Activated CD8-positive, alpha-beta T cell treated with anti-CD3 and anti-CD28 coated beads for 36 hours (primary cell): ENCODE measurements at places on chromosomes 7 and 10. TPM values are rescaled to one million over a fixed set of nuclear protein-coding genes. Genes with fewer than 3 reads are reported as not detected.

CCL24 gene
- not detected for total RNA-seq

SVIL gene
- total RNA-seq: 8.9 TPM

OR6V1 gene
- not detected for total RNA-seq

WNT2 gene
- not detected for total RNA-seq

TAS2R41 gene
- not detected for total RNA-seq

HGF gene
- total RNA-seq: not detected

ITGB8 gene
- total RNA-seq: not detected

OR2A7 gene
- total RNA-seq: 2.1 TPM

UPP1 gene
- 93.3 TPM for total RNA-seq

GATA3 gene
- total RNA-seq: 27.2 TPM

BLOC1S2 gene
- total RNA-seq: 45.1 TPM

DENND2A gene
- not detected for total RNA-seq

SPDYE6 gene
- not detected for total RNA-seq

GRCh38 chr7:137985897-137986251, 16.0 kb downstream of the CREB3L2 start:
- H3K4me3 ChIP-seq: no peak overlapping the region
- H3K4me1 ChIP-seq: no peaks in the 10 kb centered on the region

GRCh38 chr10:85515316-85515715, 851.3 kb downstream of the GRID1 start:
- no peaks in the 10 kb centered on the region for H3K4me1 ChIP-seq
- peaks cover 5% of the 10 kb centered on the region for H3K27me3 ChIP-seq
- no peak overlapping the region for H3K27ac ChIP-seq
- no peak for DNase-seq
- no peaks in the 10 kb centered on the region for H3K36me3 ChIP-seq

DNA sequence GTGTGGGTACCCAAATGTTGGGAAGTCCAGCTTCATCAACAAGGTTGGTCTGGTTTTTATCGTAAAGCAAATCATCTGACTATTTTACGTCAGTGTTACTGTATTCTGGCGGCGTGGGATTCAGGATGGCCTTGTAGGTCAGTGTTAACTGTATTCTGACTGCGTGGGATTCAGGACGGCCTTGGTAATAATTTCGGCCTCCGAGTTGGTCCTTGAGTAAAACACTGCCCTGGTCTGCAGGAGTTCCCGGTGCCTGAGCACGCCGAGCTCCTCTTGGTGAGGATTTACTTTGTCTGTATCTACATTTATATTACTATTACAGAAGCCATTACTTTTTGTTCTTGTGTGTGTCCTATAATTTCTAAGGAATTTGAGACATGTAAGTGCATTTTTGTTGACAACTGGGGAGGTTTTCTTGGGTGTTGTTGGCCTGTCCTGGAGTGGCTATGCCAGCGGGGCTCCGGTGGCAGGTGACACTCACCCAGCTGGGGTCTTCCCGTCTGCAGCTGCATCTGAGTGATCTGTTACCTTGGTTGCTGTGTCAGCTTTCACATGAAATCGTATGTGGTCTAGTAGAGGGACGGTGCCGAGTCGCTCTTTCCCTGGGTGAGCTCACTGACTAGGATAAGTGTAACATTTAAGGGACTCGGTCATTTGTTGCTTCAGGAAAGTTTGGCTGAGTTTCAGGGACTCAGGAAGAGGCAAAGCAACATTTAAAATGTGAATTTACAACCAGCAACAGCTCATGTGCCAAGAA, 9.2 kb downstream of the GTPBP4 start:
- H3K27me3 ChIP-seq: no peaks in the 10 kb centered on the region
- no peak for DNase-seq
- H3K4me3 ChIP-seq: no peak overlapping the region
- peaks cover 88% of the 10 kb centered on the region for H3K36me3 ChIP-seq
- H3K4me1 ChIP-seq: peaks cover 22% of the 10 kb centered on the region

GRCh38 chr10:70197235-70197945, 27.1 kb upstream of the SAR1A start:
- peaks cover 42% of the 10 kb centered on the region for H3K36me3 ChIP-seq
- DNase-seq: peak; percentile 41

DNA sequence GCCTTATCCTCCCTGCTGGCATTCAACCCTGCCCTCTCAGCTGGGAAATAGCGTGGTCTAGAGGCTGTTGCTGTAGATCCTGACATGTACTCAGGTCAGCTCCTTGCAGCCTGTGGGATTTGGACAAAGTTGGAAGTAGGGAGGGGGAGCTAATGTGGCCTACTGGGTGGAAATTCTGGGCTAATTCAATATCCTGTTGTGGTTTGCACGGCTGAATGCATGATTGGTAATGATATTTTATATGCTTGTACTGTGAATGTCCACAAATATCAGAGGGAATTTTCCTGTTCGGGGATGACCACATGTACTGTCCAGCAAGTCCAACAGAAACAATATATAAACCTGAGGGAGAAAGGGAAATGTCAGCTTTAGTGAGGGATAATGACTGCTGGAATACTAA, 22.1 kb upstream of the NPVF start:
- H3K4me3 ChIP-seq: no peak overlapping the region
- DNase-seq: no peak
- peaks cover 3% of the 10 kb centered on the region for H3K27me3 ChIP-seq
- H3K4me1 ChIP-seq: no peaks in the 10 kb centered on the region
- no peaks in the 10 kb centered on the region for H3K36me3 ChIP-seq
- H3K27ac ChIP-seq: no peak overlapping the region

- no peaks in the 10 kb centered on the region for H3K36me3 ChIP-seq
- H3K27me3 ChIP-seq: peaks cover 42% of the 10 kb centered on the region
- H3K4me1 ChIP-seq: peaks cover 31% of the 10 kb centered on the region
- peak; percentile 3 for DNase-seq
These were observed 1.5 kb downstream of the DOCK4 start for GRCh38 chr7:112204499-112205342.

DNA sequence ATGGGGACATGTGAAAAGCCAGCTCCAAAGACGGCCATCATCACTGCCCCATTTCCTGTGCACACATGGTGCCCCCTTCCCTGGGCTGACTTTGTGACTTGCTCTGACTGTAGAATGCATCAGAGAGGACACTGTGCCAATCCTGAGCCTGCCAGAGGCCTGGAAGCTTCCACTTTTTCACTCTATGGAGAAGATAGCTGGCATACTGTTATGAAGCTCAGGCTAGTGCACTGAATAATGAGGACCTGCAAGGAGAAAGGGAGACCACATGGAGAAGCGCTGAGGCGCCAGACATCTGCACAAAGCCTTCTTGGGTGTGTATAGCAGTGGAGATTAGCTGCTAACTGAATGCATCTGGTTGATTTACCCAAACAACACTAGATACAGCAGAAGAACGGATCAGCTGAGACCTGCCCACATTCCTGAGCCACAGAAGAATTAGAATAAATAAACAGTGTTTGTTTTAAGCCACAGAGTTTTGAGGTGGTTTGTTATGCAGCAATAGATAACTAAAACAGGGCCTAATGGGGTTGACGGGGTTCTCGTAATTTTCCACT, 58.9 kb upstream of the C10orf90 start:
- H3K27ac ChIP-seq: no peak overlapping the region
- H3K27me3 ChIP-seq: no peaks in the 10 kb centered on the region
- no peaks in the 10 kb centered on the region for H3K36me3 ChIP-seq
- no peak for DNase-seq
- no peaks in the 10 kb centered on the region for H3K4me1 ChIP-seq

DNA sequence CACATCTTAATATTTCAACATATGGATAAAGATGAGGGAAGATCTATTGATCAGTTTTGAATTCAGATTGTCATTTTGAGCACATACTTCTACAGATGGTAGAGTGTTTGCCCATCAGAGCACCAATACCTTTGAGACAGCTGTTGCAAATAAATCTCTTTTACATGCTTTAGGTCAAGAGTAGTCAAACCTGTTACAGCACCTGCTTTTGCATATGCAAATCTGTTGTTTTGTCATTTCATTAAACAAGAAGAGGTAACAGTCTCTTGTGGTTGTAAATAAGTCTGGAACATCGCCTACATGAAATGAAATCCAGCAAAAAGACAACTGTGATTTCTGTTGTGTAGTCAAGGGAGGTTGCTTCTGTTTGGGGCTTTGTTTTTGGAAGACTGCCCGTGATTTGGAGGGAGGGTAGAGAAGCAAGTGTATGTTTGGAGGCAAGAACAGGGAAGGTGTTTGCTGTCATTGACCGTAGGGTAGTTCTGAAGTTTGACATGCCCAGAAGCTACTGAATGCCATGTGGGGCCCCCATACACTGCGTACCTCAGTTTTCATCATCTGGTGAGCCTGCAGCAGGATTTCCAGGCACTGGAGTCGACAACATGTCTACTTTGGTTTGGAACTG, 233.6 kb upstream of the PPP1R3A start:
- no peak overlapping the region for H3K4me3 ChIP-seq
- no peak overlapping the region for H3K27ac ChIP-seq
- no peak for DNase-seq
- H3K27me3 ChIP-seq: no peaks in the 10 kb centered on the region

- no peak overlapping the region for H3K4me3 ChIP-seq
- H3K27me3 ChIP-seq: peaks cover 19% of the 10 kb centered on the region
- no peak overlapping the region for H3K27ac ChIP-seq
- DNase-seq: no peak
- peaks cover 2% of the 10 kb centered on the region for H3K4me1 ChIP-seq
These were observed 111.8 kb downstream of the VIPR2 start for GRCh38 chr7:159032753-159033472.

- no peak overlapping the region for H3K4me3 ChIP-seq
- no peak for DNase-seq
- no peaks in the 10 kb centered on the region for H3K36me3 ChIP-seq
- H3K27ac ChIP-seq: no peak overlapping the region
- peaks cover 22% of the 10 kb centered on the region for H3K4me1 ChIP-seq
These were observed 175.2 kb upstream of the TNRC18 start for GRCh38 chr7:5598769-5599371.

- H3K4me1 ChIP-seq: no peaks in the 10 kb centered on the region
- H3K4me3 ChIP-seq: no peak overlapping the region
These were observed 47.4 kb downstream of the PPP1R17 start for GRCh38 chr7:31734456-31734855.

DNA sequence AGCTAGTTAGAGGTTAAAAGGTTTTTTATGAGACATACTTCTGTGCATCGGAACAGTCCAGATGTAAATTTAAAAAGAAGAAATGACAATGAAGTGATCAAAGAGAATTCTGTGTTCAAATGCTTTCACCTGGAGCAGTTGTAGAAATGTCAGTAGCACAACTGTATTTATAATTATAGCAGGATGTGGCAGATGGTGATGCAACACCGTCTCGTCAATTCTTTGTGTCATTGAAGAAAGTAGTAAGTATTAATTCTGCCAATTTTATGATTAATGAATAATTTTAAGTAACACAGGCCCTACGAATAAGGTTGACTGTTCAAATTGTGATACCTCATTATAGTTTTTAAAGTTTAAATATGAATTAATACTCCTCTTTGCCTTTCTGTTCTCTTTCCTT, 171.1 kb downstream of the ADK start:
- H3K27ac ChIP-seq: no peak overlapping the region
- H3K27me3 ChIP-seq: no peaks in the 10 kb centered on the region
- DNase-seq: no peak
- H3K4me3 ChIP-seq: no peak overlapping the region
- peaks cover 12% of the 10 kb centered on the region for H3K4me1 ChIP-seq

GRCh38 chr10:22621726-22622125, 92.7 kb downstream of the PIP4K2A start:
- H3K36me3 ChIP-seq: peaks cover 20% of the 10 kb centered on the region
- H3K4me3 ChIP-seq: no peak overlapping the region
- DNase-seq: no peak
- peak overlapping the region; percentile 82 for H3K27ac ChIP-seq
- no peaks in the 10 kb centered on the region for H3K27me3 ChIP-seq

DNA sequence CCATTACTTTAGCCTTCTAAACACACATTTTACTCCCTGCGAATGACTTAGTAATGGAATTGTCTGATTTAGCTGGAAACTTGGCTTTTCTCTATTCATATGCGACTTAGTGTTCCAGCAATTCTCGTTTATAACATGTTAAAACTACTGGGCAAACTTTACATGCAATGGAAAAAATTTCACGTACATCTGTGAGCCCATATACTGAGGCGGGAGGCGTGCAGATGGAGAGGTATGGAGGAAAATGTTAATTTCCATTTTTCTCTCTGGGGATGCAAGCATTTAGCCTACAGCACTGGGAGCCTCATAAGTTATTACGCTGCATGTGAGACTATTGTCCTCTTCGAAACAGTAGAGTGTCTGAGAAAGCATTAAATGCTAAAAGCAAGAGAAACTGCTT, 591.5 kb upstream of the ANKRD30A start:
- no peak overlapping the region for H3K27ac ChIP-seq

DNA sequence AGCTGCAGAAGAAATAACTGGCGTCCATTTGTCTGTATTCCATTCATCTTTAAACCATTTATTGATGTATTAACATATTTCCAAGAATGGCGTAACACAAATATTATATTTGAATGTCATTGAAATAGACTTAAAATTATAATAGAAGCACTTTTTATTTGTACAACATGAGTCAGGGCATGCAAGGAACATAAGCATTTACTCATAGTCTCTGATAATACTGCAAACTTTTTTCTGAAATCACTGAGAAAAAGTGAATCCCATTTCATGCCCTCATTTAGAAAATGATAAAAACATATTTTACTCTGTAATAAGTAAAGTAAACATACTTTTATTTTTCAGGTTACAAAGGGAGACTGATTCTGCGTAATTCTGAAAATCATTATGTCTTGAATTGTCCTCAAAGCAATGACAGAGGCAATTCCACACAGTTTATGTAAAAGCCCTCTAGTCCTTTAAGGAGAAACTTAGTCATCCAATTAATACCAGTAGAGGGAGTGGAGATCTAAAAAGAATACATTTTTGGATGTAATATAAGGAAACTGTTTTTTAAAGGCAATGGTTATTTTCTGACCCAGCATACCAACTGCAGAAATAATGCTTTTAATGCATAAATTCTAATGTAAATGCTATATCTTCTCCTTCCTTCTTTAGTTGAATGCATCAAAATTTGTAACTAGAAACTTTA, 58.1 kb downstream of the AGMO start:
- DNase-seq: no peak
- H3K4me1 ChIP-seq: no peaks in the 10 kb centered on the region
- H3K27ac ChIP-seq: no peak overlapping the region
- no peak overlapping the region for H3K4me3 ChIP-seq

GRCh38 chr10:82319562-82319961, 444.6 kb downstream of the NRG3 start:
- H3K4me1 ChIP-seq: no peaks in the 10 kb centered on the region
- no peak overlapping the region for H3K27ac ChIP-seq
- H3K4me3 ChIP-seq: no peak overlapping the region
- no peaks in the 10 kb centered on the region for H3K36me3 ChIP-seq

DNA sequence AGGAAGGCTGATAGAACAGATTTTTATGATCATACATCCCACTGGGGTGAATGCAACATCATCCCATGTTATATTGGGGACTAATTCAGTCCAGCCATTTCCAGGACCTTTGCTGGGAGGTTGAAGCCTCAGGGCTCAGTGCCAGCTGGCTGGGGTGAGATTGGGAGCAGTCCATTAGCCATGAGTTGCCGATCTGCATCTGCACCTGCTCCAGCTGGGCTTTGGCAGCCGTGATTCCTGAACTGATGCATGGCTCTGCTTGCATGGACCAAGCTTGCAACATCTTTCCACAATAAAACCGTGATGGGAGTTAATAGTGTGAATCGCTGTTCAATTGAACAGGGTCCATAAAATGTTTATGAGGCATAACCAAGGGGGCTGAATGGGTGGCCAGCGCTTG, 346.9 kb downstream of the TYW1 start:
- no peak overlapping the region for H3K27ac ChIP-seq
- peaks cover 9% of the 10 kb centered on the region for H3K36me3 ChIP-seq
- no peak overlapping the region for H3K4me3 ChIP-seq
- no peak for DNase-seq
